T-helper 9 cell (primary cell): ENCODE measurements at places on chromosomes 11 and 22.

- no peak for DNase-seq
Measured at GRCh38 chr11:47352556-47352955, at the start of gene MYBPC3. Gene MYBPC3, minus strand, starts transcription at chr11:47352702. Its CDS starts 55 bp downstream, at chr11:47352647.

- DNase-seq, result peak; percentile 35
Measured at GRCh38 chr11:128776069-128776423, 82.2 kb downstream of the FLI1 start.

- DNase-seq, result no peak
Measured at GRCh38 chr11:1706634-1707400, 9.8 kb downstream of the KRTAP5-6 start.

- no peak for DNase-seq
Measured at GRCh38 chr11:107593951-107594350, 3.0 kb downstream of the ELMOD1 start.

DNA sequence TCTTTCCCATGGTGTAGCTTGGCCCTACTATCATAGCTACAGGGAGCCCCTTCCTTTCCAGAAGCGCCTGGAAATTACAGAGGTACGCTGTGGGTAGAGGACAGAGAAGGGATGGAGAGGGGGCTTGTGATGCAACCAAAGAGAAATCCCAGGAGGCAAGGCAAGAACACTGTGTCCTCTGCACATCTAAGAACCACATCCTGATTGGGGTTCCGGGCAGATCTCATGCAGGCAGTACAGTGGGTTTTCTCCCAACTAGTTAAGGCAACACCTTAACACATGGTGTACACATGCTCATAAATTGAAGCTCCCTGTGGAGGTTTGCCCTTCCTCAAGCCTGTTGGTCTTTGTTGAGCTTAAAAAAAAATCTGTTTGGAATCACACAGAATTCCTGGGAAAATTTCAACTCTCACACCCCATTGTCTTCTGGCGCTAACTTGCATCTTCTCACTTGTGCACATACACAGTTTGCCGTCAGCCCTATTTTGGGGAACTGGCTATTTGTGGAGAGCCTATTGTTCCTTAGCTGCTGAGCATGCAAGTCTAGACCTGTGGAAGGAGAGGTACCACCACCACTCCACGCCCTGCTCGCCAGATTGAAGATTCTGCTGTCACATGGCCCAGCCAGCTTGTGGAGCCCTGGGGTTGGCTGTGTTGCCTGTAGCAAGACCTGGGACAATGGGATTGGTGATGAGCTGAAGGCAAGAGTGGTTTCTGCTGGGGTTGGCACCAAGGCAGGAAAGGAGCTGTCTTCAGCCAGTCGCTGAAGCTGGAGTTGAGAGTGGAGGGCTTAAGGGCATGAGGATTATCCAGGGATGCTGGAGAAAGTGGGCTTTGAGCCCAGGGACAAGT lies 52.4 kb downstream of the ALX4 start:
- DNase-seq, result no peak

DNA sequence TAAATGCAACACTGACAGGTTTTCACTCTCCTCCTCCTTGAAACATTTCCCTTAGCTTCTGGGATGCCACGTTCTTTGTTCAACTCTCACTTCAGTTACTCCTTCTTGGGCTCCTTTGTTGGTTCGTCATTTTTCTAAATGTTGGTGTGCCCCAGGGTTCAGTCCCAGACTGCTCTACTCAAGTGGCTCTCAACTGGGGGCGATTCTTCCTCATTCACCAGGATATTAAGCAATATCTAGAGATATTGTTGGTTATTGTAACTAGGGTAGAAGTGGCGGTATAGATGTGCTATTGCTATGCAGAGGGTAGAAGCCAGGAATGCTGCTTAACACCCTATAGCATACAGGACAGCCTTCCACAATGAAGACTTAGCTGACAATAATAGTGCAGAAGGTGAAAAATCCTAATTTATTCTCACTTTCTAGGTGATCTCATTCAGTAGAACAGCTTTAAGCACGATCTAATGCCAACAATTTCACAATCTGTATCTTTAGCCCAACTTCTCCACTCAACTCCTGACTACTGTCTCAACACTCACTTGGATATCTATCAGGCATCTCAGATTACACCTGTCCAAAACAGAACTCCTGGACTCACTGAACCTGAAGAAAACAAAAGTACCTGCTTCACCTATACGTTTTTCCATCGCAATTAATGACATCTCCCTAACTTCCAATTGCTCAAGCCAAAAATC lies 4.6 kb downstream of the NUP160 start:
- DNase-seq, result no peak

DNA sequence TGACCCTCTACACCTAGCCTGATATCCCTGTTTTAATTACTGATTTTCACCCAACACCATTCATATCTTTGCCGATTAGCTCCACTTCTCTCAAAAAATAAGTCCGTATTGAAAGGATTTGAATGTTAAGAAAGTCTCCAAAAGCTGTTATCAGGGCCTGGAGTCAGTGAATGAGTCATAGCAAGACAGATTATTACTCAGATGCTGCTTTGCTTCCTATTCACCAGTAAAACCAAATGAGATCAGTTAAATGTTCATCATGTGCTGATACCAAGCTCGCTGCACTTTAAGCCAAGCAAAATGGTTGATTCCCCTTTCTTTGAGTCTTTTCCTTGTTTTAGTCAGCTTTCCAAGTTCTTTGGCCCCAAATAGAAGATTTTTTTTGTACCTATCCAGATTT lies 228.4 kb downstream of the FAT3 start:
- DNase-seq, result no peak

GRCh38 chr11:35112056-35112845 lies 26.7 kb upstream of the CD44 start:
- no peak for DNase-seq

GRCh38 chr22:42726811-42727210 lies 6.1 kb upstream of the A4GALT start:
- no peak for DNase-seq

GRCh38 chr11:7677071-7677470 lies 3.8 kb upstream of the CYB5R2 start:
- no peak for DNase-seq

GRCh38 chr11:34343153-34343552 lies 14.7 kb downstream of the ABTB2 start:
- no peak for DNase-seq

- no peak for DNase-seq
Measured at GRCh38 chr11:65446446-65447277, 24.1 kb downstream of the NEAT1 start.

DNA sequence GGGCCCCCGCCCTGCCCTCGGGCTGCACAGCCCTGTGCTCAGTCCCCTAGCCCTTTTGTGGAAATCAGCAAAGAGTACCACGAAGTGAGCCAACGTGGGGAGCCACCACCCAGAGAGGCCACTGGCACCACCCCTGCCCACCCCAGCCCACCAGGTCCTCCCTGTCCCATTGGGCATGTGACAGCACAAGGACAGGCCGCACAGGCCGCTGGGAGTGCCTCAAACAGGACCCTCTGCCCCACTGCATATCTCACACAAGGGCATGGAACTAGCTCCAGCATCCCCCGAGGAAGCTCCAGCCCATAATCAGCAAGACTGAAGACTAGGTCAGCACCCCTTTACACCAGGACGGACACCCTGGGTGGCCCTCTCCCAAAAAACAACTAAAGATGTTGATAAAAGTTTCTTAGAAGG lies 29.7 kb downstream of the GNB1L start:
- DNase-seq, result no peak

- DNase-seq, result no peak
Measured at GRCh38 chr22:46353483-46354105, 18.1 kb downstream of the TRMU start.
